Esophagus squamous epithelium (tissue), 5 donors: ENCODE measurements at places on chromosomes 2 and 18.

GRCh38 chr2:145380436-145381017 lies 860.6 kb upstream of the ZEB2 start:
- H3K4me1 ChIP-seq = no peaks in the 10 kb centered on the region
- no peaks in the 10 kb centered on the region for H3K27me3 ChIP-seq
- H3K36me3 ChIP-seq = no peaks in the 10 kb centered on the region
- DNase-seq = no peak
- no peak overlapping the region for H3K27ac ChIP-seq

DNA sequence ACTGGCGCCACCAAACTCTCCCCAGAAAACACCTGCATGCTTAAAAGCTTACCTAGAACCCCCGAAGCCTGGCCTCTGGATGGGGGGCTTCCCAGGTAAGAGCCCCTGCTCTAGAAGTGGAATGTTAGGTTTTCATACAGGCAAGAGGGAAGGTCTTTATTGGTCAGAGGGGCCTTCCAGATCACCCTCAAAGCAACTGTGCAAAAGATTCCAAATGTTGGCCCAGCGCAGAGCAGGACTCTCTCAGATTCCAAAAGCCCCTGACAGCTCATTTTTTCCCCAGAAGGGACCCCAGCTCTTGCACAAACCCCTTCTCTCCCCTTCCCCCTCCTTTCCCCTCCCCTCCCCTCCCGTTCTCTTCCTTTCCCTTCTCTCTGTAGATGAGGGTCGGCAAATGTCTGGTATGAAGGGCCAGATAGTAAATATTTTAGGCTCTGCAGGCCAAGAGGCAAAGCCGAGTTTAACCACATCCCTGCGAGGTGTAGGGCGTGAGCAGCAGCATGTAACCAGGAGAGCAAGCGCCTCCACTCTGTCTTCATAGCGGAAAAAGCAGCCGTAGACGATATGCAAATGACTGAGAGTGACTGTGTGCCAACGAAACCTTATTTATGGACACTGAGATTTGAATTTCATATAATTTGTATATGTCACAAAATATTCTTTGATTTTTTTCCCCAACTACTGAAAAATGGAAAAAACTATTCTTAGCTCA lies 116.9 kb downstream of the SMAD7 start:
- peaks cover 41% of the 10 kb centered on the region for H3K4me1 ChIP-seq
- no peaks in the 10 kb centered on the region for H3K27me3 ChIP-seq
- DNase-seq = no peak
- H3K36me3 ChIP-seq = peaks cover 4% of the 10 kb centered on the region
- H3K27ac ChIP-seq = peak overlapping the region; percentile 4

- H3K36me3 ChIP-seq = no peaks in the 10 kb centered on the region
- H3K27ac ChIP-seq = no peak overlapping the region
- peaks cover 4% of the 10 kb centered on the region for H3K4me1 ChIP-seq
Measured at GRCh38 chr2:68411397-68412126, 46.5 kb downstream of the PLEK start.

- peaks cover 48% of the 10 kb centered on the region for H3K4me1 ChIP-seq
- no peaks in the 10 kb centered on the region for H3K36me3 ChIP-seq
- no peak overlapping the region for H3K4me3 ChIP-seq
- H3K27ac ChIP-seq = peak overlapping the region; percentile 91
- no peak for DNase-seq
Measured at GRCh38 chr2:196233805-196234475, 62.6 kb upstream of the STK17B start.

- H3K27ac ChIP-seq = no peak overlapping the region
- no peaks in the 10 kb centered on the region for H3K27me3 ChIP-seq
- no peaks in the 10 kb centered on the region for H3K4me1 ChIP-seq
- DNase-seq = no peak
- no peak overlapping the region for H3K4me3 ChIP-seq
Measured at GRCh38 chr18:42412281-42412680, 457.2 kb downstream of the PIK3C3 start.

GRCh38 chr2:197949224-197949623 lies 144.8 kb downstream of the PLCL1 start:
- H3K4me1 ChIP-seq = no peaks in the 10 kb centered on the region
- no peak overlapping the region for H3K27ac ChIP-seq
- no peaks in the 10 kb centered on the region for H3K36me3 ChIP-seq
- H3K4me3 ChIP-seq = no peak overlapping the region
- DNase-seq = no peak

DNA sequence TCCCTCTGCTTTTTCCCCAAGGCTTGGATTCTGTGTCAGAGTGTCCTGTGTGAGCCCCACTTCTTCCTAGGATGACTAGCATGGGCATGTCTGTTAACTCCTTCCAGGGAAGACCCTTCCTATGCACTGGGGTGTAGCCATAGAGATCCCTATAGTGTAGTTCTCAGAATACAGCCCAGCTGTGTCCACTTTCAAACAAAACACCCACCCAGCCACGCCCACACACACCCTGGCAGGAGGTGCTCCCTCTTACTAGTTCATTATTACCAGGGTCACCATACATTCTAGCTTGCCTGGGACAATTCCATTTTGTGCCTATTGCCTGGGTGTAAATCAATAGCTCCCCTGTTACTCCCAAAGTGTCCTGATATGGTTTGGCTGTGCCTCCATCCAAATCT lies 195.6 kb downstream of the MYCN start:
- no peaks in the 10 kb centered on the region for H3K36me3 ChIP-seq
- no peak overlapping the region for H3K27ac ChIP-seq
- no peak overlapping the region for H3K4me3 ChIP-seq
- H3K27me3 ChIP-seq = no peaks in the 10 kb centered on the region

GRCh38 chr18:33560686-33561370 lies 17.2 kb upstream of the ASXL3 start:
- H3K4me1 ChIP-seq = no peaks in the 10 kb centered on the region
- no peaks in the 10 kb centered on the region for H3K36me3 ChIP-seq
- no peak for DNase-seq

DNA sequence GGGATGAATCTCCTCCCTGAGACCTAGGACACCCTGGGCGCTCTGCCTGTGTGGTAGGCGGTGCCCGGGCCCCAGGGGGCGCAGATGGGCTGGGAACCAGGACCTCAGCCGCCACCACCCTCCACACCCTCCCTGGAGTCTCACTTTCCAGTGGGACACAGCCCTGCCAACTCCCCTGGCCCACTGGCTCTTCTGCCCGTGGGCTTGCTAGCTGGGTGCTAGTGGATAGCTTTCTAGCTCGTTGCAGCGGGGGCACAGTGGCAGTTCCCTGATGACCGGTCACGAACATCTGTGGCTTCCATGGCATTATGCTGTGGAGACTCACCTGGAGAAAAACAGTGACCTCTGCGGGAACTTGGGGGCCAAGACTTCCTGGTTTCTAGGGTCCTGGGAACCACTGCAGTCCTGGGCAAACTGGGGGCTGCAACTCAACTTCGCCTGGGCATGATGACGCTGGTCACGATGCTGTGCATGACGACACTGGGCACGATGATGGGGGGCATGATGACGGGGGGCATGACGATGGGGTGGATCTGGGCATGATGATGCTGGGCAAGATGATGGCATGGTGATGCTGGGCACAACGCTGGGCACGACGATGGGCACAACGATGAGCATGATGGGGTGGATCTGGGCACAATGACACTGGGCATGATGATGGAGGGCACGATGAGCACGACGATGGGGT lies 31.0 kb upstream of the ALLC start:
- H3K27me3 ChIP-seq = no peaks in the 10 kb centered on the region
- H3K27ac ChIP-seq = no peak overlapping the region
- H3K36me3 ChIP-seq = no peaks in the 10 kb centered on the region
- no peaks in the 10 kb centered on the region for H3K4me1 ChIP-seq
- DNase-seq = no peak

GRCh38 chr2:235538144-235538639 lies 44.3 kb downstream of the AGAP1 start:
- no peaks in the 10 kb centered on the region for H3K27me3 ChIP-seq
- peaks cover 62% of the 10 kb centered on the region for H3K4me1 ChIP-seq
- no peak overlapping the region for H3K4me3 ChIP-seq
- H3K36me3 ChIP-seq = no peaks in the 10 kb centered on the region
- no peak overlapping the region for H3K27ac ChIP-seq

DNA sequence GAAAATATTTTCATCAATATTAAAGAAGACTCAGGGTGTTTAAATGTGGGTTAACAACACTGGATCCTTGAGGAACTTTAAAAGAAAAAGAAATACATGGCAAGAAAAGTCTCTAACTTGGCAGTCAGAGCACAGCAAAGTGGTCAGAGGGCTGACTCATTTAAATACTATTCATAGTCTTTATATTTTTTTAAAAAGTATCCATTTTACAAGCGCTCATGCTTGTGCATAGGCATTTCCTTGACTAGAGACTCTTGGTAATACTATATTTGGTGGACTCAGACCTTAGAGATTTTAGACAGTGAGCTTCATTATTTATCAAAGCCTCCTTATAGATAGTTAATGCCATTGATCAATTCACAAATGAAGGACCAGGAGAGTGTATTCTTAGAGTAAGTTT lies 110.2 kb downstream of the ABCA12 start:
- no peak overlapping the region for H3K4me3 ChIP-seq
- H3K36me3 ChIP-seq = no peaks in the 10 kb centered on the region
- no peak for DNase-seq

DNA sequence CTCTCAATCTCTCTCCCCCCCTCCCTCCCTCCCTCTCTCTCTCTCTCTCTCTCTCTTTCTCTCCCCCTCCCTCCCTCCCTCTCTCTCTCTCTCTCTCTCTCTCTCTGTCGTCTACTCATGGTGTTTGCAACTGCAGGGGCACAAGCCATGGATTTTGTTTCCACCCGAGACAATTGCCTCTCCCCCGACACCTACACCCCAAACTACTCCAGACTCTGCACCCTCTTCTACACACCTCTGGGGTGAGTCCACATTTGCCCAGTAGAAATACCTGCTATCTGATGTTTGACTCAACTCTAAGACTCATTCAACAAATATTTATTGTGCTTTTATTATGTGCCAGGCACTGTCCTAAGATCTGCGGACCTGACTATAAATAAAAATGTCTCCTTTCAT lies 93.7 kb downstream of the TMEM17 start:
- H3K4me1 ChIP-seq = peaks cover 21% of the 10 kb centered on the region
- H3K27ac ChIP-seq = no peak overlapping the region
- no peaks in the 10 kb centered on the region for H3K36me3 ChIP-seq
- no peak overlapping the region for H3K4me3 ChIP-seq

DNA sequence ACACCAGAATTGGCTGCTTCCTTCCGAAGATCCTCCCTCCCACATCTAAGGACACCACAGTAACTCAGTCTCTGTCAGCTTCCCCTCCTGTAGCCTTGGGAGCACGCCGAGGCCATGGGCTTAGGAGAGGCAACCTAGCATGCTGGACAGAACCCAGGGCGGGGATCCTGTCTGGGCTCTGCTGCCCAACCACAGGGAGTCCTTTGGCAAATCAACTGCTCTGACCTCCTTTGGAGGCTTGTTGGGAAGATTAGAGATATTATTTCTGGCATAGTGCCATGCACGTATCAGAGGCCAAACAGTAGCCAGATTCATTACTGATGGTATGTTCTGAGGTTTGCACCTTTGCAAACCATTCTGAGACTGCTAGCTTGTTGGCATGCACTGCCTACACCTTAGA lies 262.7 kb upstream of the EPAS1 start:
- no peak overlapping the region for H3K27ac ChIP-seq
- no peak for DNase-seq
- H3K27me3 ChIP-seq = no peaks in the 10 kb centered on the region
- no peak overlapping the region for H3K4me3 ChIP-seq

DNA sequence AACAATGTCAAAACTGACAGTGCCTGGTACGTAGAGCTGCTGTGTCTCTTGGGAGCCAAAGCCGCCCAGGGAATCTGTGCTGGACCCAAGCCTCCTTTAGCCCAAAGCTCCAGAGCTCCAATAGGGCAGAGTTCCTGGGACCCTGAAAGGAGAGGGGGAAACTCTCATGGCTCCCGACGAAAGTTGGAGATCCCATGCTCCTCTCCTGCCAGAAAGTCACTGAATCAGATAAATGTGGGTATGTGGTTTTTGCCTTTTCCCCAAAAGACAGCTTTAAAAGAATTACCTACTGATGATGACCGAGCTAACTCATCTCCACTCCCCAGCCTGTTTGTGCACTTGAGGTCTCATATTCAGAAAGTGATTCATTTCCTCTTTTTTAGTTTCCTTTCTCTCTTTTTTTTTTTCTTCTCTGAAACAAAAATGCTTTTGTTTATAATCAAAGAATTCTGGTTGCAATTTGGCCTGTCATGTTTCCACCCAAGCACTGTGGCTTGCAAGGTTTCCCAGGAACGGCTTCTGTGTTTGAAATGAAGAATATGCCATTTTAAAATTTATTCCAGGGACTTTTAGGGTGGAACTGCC lies 14.1 kb upstream of the PMAIP1 start:
- peak overlapping the region; percentile 21 for H3K27ac ChIP-seq
- H3K4me3 ChIP-seq = no peak overlapping the region
- H3K4me1 ChIP-seq = peaks cover 27% of the 10 kb centered on the region
- no peaks in the 10 kb centered on the region for H3K36me3 ChIP-seq
- no peaks in the 10 kb centered on the region for H3K27me3 ChIP-seq
- DNase-seq = no peak

- peaks cover 39% of the 10 kb centered on the region for H3K4me1 ChIP-seq
- no peak overlapping the region for H3K4me3 ChIP-seq
- DNase-seq = no peak
- H3K27ac ChIP-seq = no peak overlapping the region
Measured at GRCh38 chr2:1727796-1728474, 16.4 kb downstream of the PXDN start.

DNA sequence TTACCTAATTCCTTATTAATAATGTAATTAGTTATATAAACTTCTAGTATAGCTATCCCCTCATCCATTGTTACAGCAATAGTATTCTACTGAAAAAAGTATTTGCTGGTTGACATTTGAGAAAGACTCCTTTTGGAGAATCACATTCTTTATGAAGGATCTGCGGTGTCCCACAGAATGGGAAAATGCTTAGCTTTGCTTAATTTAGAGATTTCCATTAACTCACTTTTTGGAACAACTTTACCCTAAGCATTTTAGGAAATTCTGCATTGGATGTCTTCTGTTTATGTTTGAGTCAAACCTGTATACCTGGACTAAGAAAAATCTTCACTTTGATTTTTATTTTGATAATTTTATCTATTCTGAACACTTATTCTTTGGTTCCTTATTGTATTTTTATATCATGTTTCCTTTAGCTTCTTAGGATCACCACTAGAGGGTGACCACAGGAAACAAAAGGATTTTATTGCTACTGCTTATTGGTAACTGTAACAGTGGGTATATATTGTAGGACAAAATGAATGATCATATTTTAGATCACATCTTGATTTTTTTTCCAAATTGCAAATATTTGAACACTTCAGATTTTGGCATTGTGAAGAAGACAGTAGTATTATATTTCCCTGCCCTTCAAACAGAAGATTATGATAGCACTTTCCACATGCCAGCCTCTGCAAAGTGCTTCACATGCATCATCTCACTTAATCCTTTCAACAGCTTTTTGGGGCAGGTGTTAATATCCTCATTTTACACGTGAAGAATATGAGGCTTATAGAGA lies 79.6 kb downstream of the MIB1 start:
- H3K4me1 ChIP-seq = no peaks in the 10 kb centered on the region
- no peak for DNase-seq
- no peaks in the 10 kb centered on the region for H3K36me3 ChIP-seq
- H3K27me3 ChIP-seq = no peaks in the 10 kb centered on the region

- H3K36me3 ChIP-seq = no peaks in the 10 kb centered on the region
- DNase-seq = no peak
- H3K27ac ChIP-seq = no peak overlapping the region
- no peak overlapping the region for H3K4me3 ChIP-seq
- no peaks in the 10 kb centered on the region for H3K4me1 ChIP-seq
- H3K27me3 ChIP-seq = no peaks in the 10 kb centered on the region
Measured at GRCh38 chr2:42456126-42456839, 37.5 kb downstream of the KCNG3 start.
